ENCODE measurements at places on chromosomes 2 and 18.

- no peak for DNase-seq
Measured at GRCh38 chr2:9712263-9712662, 81.5 kb upstream of the YWHAQ start.

- DNase-seq = no peak
Measured at GRCh38 chr18:58249712-58250111, 205.7 kb downstream of the NEDD4L start.

DNA sequence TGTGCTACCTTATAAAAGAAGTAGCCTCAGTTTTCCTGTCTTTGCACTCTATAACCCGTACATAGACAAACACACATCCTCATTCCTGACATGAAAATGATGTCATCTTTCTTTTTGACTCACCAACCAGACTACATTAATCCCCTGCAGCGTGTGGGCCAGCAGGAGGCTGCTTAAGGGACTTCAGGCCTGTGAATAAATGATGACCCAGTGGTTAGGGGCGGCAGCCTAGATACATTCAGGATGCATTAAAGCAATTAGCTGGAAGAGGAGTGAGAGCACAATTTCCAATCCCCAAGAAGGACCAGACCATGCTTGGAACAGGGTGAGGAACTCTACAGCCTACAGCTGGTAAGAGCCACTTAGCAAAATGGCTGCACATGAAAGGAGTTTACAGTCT lies 57.3 kb upstream of the KLF7 start:
- no peak for DNase-seq

- no peak for DNase-seq
Measured at GRCh38 chr2:231934441-231935206, 8.4 kb upstream of the NPPC start.

- no peak for DNase-seq
Measured at GRCh38 chr2:168032091-168032490, 215.3 kb downstream of the STK39 start.

DNA sequence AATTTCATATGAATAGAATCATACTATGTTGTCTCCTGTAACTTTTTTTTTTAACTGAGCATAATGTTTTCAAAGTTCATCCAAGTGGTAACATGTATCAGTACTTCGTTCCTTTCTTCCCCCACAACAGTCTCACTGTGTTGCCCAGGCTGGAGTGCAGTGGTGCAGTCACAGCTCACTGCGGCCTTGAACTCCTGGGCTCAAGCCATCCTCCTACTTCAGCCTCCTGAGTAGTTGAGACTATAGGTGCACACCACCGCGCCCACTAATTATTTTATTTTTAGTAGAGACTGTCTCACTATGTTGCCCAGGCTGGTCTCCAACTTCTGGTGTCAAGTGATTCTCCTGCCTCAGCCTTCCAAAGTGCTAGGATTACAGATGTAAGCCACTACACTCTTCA lies 23.4 kb upstream of the TET3 start:
- no peak for DNase-seq

All from central memory CD4-positive, alpha-beta T cell (primary cell).